T-helper 22 cell (primary cell): ENCODE measurements at places on chromosomes 16 and 17.

DNA sequence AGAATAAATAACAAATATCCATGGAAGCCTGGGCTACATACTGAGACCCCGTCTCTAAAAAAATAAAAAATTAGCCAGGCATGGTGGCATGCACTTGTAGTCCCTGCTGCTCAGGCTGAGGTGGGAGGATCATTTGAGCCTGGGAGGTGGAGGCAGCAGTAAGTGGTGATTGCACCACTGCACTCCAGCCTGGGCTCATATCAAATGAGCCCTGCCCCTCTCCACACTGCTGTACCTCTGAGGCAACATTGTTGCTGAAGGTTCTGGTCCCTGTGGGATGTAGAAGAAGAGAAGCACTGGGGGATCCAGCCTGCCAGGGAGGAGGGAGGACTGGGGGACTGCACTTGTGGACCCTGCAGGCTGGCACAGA lies 11.4 kb upstream of the ARHGAP23 start:
- DNase-seq = no peak

DNA sequence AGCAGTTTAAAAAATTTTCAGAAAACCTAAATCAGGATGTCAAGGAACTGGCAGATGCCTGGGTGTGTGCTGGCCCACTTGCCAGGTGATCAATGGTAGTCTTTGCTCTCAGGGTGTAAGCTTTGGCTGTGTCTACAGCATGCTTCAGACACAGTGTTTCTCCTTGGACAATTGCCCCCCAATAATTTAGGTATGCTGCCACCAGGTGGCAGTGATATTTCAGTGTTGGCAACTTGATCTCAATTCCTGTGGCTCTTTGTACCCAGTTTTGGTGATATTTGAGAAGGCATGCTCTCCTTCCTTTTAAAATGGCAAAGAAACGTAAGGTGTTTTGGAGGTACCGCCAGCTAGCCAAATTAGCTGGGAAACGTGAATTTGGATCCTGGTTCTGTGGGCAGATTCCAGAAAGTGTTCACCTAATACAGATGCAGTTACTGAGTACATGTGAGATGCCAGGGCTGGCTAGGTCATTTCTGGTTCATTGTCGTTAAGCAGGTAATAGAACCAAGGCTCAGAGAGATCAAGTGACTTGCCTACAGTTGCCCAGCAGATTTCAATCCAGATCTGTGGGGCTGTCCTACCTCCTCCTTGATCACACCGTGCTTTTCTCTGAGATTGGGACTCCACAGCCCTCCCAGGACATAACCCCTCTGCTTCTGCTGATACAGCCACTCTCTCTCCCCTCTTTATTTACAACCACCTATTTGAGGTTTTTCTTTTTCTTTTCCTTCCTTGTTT lies 155.6 kb upstream of the PLCG2 start:
- peak; percentile 20 for DNase-seq

- no peak for DNase-seq
These were observed 61.7 kb upstream of the SMURF2 start for GRCh38 chr17:64723781-64724180.

DNA sequence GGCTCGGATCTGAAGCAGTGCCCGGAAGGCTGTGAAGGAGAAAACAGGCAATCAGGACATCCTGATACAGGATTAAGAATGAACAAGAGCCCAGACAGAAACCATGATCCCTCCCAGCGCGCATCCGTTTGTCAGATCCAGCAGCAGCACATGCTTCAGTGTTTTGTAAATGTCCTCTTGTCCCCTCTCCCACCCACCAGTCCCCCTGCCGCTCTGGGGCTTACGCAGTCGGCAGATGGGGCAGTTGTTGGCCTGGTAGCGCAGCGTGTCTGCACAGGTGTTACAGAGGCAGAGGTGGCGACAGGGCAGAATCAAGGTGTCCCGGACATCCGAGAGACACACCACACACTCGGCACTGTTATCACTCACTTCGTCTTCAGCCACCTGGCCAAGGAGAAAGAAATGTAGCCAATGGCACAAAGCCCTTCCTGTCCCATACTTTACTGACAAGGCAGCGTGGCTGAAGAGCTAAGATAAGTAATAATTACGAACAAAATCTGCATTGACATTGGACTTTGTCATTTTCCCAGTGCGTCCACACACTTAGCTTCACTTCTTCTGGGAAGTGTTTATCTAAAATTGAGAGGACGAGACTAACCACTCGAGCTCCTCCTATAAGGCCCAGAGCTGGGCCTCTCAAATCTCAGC lies 20.7 kb upstream of the FOXJ1 start:
- DNase-seq = no peak

DNA sequence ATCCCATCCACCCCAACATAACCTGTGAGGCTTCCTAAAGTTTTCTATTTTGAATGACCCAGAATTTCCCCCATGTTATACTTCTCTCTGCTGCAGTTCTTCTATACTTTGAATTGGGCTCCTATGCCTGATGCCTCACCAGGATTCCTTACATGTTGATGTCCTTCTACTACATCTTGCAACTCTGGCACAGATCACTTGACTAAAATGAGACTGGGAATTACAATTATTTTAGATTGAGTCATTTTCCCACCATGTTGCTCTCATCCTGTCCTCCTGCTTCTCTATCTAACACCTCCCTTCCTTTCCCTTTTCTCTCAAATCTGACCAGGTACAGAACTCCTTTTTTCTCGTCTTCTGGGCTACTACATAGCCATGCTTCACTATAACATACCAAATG lies 314.0 kb upstream of the KCNJ16 start:
- no peak for DNase-seq

GRCh38 chr17:41020336-41020735 lies 6.7 kb downstream of the KRTAP1-5 start:
- DNase-seq = no peak

DNA sequence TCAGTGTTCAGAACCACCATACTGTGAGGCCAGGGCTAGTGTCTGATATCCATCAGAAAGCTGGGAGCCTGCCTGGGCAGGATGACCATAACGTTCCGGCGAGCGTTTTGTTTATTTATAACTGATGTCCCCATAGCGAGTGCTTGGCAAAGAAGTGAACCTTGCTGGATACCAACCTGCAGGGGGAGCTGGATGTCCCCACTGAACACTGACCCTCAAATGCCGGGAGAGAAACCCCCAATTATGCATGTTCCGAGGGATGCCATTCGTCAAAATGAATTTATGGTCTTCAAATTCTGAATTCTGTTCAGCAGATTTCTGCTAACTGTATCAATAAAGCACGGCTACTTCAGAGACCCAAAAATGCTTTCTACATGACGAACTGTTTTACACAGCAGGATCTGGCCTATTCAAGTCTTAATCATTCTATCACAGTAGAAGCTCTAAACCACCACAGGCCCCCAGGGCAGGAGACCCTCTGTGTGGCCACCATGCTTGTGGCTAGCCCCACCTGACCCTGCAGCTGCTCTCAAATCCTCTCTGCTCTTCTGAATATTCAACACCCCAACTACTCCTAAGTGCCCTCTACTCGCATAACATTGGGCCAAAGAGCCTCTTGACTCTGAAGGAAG lies 15.2 kb downstream of the MED24 start:
- no peak for DNase-seq

DNA sequence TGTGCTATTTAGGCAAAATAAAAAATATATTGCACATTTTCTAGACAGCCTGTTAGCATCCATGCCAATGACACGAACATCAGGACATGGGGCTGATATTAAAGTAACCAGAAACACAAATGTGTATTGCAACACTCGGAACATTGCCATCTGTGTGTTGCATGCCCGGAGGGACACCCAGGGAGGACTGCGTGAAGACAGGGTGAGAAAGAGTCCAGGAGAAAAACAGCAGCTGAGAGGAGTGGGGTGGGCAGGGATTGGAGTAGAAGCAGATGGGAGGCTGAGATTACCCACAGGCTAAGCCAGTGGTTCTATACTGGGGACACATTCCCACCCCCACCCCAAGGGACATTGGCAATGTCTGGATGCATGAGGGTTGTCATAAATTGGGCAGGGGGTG lies 114.8 kb downstream of the GRIN2A start:
- no peak for DNase-seq

DNA sequence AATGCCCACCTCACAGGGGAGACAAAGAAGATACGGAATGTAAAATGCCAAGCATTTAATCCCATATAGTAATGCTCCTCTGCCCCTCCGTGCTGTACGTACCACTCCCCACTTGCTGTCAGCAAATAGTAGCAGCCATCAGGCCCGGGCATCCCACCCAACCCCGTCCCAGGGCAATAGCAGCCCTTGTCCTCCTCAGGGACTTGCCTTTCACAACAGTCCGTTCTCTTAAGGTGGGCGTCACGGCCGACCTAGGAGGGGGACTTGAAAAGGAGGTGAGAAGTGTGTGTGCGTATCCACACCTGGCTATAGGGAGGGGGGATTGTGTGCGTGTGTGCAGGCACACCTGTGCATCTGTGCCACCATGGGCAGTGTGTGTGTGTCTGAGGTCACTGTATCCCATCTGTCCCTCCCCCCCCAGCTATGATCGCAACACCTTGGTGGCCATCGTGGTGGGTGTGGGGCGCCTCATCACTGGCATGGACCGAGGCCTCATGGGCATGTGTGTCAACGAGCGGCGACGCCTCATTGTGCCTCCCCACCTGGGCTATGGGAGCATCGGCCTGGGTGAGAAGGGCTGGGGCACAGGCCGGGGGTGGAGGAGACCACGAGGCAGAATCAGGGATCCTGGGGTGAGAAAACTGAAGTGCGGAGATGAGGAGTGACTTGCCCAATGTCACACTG lies 4.0 kb downstream of the FKBP10 start:
- no peak for DNase-seq

GRCh38 chr17:7557147-7557764 lies 1.3 kb upstream of the TNFSF13 start:
- no peak for DNase-seq

DNA sequence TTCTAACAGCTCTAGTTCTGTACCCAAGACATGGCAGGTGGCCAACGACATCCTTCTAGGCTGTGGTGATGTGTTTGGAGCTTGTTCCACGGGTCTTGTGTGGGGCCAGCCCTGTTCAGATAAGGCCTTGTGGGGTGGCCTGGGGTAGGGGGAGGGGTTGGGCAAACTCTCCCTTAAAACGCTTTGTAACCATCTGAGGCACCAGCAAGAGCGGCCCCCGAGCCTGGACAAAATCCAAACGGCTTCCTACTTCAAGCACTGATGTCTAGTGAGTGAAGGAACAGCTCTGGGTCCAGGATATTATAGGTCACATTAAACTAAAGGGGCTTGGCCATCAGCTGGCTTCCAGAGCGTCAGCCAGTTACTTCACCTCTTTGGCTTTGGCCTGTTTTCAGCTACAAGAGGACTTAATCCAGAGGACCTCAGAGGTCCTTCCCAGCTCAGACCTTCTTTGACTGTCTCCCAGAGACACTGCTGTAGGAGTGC lies 11.9 kb downstream of the SERPINF1 start:
- no peak for DNase-seq

- DNase-seq = peak; percentile 1
These were observed 63.3 kb upstream of the MTMR4 start for GRCh38 chr17:58577696-58578095.

GRCh38 chr17:2155573-2155972 lies 100.7 kb downstream of the HIC1 start:
- no peak for DNase-seq

GRCh38 chr16:4140652-4141051 lies 24.4 kb upstream of the ADCY9 start:
- DNase-seq = no peak

GRCh38 chr17:80212962-80213642 lies 7.0 kb downstream of the SGSH start:
- no peak for DNase-seq

GRCh38 chr17:38430316-38430715 lies 2.1 kb downstream of the ARHGAP23 start:
- no peak for DNase-seq

DNA sequence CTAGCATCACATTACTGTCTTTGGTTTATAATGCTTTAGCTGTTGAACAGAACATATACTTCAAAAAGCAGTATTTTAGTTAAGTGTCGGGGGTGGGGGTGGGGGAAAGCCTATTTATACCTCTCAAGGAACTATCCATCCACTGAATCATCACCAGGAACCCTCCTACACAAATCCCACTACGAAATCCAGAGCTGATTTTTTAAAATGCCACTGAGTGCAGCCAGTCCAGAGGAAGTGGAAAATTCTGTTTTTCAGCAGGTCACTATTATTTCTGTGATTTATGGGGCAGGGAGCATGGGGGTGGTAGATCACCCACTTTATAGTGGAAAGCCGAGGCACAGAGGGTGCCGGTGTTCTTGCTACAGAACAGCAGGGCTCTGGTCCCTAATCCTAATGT lies 284.1 kb downstream of the SOX9 start:
- DNase-seq = no peak

DNA sequence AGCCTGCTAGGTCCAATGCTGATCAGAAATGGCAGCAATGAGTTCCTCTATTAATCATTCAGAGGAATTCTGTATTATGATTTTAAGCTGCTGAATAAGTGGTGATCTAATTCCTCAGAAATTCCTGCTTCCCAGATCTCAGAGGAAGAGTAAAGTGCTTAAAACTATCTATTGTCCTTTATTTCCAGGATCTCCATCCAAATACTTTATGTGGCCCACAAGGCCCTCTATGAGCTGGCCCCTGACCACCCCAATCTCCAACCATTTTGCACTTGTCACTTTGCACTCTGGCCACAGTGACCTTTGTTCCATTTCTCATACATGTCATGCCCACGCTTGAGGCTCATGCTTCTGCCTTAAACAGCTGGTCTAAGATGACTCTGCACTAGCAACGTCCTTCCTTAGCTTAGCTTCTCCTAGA lies 93.7 kb downstream of the CA10 start:
- no peak for DNase-seq

DNA sequence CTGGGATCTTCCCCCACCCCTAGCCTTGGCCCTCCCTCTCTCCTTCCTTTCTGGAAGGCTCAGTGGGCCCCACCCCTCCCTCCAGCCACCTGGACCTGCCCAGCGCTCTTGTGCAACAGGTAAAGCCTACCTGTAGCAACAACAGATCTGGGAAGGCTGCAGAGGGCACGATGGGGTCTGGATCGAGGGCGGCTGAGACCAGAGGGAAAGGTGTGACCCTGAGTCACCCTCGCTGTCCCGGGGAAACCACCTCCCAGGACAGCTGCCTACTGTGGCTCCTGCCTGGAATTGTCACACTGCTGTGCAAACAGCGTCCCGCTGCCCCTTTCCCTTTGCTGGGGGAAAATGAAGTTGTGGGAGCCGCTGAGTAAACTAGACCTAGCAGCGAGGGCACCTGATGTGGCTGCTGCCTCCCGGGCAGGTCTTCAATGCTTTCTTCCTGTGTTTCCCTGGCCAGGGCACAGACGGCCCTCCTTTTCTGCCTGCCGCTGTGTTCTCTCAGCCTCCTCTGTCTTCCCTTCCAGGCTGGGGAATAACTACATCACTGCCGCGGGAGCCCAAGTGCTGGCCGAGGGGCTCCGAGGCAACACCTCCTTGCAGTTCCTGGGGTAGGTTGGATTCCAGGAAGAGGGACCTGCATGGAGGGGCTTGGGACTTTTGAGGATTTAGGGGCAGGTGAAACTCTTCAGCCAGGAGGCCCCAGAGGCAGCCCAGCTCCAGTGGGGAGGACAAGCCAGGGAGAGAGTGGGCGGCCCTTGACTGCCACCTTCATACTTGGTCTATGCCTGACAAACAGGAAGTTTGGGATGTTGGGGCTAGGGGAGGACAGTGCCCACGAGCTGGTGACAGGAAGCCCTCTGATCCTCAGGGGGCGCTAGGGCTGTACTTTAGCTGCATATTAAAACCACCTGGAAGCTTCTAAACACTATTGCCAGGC lies 22.2 kb upstream of the CYLD start:
- no peak for DNase-seq
